ENCODE measurements at places on chromosomes 13 and 19.

- DNase-seq: no peak
Observed at GRCh38 chr13:57724486-57725272, 93.1 kb downstream of the PCDH17 start.

DNA sequence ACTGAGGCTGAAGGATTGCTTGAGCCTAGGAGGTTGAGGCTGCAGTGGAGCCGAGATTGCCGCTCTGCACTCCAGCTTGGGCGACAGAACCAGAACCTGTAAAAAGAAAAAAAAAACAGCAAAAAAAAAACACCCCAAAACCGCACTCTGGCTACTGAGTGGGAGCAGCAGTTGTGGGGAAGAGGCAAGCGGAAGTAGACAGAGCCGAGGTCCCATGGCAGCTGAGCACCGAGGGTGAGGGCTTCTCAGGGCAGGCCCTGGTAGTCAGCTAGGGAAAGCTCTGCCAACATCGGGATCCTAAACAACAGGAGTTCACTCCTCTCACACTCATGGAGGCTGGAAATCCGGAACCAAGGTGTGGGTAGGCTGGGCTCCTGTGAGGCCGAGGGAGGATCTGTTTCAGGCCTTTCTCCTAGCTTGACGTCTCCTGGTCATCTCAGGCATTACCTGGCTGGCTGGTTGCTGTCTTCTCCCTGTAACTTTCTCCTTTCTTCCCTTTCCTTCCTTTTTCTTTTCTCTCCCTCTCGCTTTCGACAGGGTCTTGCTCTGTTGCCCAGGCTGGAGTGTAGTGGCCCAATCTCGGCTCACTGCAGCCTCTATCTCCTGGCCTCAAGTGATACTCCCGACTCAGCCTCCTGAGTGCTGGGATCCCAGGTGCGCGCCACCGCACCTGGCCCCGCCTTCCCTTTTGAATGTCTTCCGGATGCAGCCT is 15.8 kb upstream of the LATS2 start:
- no peak for DNase-seq

- no peak for DNase-seq
Observed at GRCh38 chr13:107347641-107348369, 779.9 kb upstream of the ARGLU1 start.

DNA sequence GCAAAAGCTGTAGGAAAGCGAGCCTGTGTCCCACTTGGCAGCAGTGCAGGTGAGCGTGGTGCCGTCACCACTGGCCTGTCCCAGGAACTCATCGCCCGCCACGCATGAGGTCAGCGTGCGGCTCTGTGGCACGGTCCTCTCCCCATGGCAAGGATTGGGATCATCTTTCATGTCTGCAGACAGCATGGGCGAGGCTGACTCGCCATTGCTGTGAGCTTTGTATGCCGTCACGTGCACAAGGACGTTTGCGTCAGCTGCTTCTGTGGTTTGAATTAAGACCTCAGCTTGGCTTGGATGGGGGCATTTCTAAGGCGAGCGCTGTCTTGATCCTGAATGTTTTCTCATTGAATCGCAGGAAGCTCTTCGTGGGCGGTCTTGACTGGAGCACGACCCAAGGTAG is 9.8 kb downstream of the DAZAP1 start:
- no peak for DNase-seq

GRCh38 chr13:108711386-108711785 is 82.0 kb downstream of the MYO16 start:
- no peak for DNase-seq

- DNase-seq: no peak
Observed at GRCh38 chr13:94784066-94784465, 71.7 kb upstream of the SOX21 start.

DNA sequence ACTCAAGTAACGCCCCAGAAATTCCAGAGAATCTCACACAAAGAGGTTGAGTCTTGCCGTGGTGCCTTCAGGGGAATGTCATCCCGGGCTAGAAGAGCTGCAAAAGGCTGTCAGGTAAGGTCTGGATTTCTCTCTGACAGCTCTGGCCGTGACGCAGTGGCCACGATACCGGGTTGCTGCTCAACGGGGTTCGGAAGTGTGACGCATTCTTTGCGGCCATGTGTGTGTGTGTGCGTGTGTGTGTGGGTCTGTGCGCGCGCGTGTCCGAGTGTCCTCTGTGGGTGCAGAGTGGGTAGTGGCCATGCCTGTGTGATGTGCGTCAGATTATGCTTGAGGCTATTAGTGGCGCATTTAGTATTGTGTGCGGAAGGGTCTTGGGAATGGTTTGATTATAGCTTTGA is 306 bp downstream of the ZNF540 start:
- peak; percentile 16 for DNase-seq

DNA sequence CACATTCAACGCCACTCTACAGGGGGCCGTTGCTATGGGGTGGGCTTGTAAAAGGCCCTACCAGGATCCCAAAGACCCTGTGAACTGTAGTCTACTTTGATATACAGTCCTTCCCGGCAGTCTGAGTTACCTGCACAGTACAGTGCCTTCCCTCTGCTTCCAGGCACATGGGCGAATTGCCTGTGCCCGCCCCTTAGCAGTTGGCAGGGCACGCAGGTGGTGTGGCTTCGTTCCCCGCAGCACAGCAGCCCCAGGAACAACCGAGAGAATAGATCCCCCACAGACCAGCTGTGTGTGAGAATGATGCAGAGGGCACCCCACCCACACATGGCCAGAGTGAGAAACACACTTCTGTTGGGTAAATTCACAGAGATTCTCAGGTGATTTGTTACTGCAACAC is 60.6 kb downstream of the MRPL57 start:
- no peak for DNase-seq
